ENCODE measurements at places on chromosomes 12 and 14.

- no peak for DNase-seq
Observed at GRCh38 chr12:26062566-26062965, 62.3 kb downstream of the BHLHE41 start.

DNA sequence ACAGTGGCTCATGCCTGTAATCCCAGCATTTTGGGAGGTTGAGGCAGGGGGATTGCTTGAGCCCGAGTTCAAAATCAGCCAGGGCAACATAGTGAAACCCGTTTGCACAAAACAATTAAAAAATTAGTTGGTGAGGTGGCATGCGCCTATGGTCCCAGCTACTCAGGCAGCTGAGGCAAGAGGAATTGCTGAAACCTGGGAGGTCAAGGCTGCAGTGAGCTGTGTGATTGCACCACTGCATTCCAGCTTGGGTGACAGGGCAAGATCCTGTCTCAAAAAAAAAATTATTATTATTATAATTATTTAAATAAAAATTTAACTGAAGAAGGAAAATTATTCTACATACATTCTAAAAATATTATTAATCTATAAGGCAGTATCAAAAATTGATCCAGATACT lies 164.1 kb downstream of the ITPR2 start:
- no peak for DNase-seq

DNA sequence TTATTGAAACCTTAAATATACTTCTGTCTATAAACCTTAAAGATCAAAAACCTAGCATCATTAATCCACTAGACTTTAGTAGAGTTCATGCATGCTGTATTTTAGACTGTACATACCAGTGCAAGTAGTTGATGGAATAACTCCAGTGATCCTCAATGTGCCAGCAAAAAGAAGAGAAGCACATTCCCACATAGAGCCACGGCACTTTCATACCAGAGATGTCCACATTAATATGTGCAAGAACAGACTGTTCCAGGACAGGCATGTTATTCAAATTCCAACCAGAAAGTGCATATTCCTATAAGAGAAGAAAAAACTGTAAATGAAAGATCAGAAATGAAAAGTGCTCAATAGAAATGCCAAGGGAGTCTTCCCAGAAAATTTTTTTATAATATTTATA lies 55.0 kb downstream of the KDM5A start:
- no peak for DNase-seq

DNA sequence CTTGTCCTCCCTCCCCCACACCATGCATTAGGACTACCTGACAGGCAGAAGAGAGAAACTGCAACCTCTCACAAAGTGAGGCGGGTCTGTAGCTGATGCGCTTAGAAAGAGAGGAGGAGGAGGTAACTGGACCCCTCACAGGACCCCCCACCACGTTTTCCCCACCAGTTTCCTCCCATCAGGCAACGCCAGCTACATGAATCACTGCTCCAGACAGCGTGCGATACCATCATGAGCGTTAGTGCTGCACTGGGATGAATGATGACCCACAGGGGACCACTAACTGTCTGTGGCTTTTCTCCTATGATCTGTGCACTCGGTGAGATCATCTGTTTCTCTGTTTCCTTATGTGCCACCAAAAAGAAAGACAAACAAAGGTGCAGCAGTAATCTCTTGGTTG lies 77.7 kb downstream of the KCNK10 start:
- DNase-seq, result no peak

DNA sequence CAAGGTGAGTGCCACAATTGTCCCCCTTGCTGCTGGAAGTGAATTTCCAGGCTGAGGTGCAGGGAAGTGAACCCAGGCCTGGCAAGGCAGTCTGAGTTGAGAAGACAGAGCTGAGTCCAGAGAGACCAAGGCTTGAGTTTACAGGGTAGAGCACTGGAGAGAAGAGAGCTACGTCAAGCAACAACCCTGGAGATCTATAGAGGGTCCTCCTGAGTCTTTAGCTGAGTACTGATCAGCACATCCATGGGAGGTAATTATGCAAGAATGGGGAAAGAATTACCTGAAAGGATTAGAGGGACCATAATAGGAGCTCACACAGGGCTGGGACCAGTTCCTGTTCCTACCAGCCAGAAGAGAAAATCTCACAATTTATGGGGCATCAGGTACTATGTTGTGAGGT lies 190.7 kb downstream of the NEDD1 start:
- DNase-seq, result no peak

DNA sequence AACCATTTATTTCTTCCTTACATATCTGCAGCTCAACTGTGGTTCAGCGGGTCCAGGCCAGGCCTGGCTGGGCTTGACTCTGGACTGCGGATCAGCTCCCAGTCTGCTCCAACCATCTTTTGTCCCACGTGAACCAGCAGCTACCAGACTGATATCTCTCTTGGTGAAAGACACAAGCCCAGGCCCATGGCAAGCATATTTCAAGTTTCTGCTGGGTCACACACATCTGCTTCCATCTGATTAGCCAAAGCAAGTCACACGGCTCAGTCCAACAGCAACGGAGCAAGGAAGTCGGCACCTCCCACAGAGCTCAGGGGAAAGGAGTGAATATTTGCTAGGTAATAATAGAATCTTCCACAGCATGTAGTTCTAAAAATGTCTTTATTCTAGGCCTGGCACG lies 24.7 kb upstream of the MARK3 start:
- DNase-seq, result no peak

DNA sequence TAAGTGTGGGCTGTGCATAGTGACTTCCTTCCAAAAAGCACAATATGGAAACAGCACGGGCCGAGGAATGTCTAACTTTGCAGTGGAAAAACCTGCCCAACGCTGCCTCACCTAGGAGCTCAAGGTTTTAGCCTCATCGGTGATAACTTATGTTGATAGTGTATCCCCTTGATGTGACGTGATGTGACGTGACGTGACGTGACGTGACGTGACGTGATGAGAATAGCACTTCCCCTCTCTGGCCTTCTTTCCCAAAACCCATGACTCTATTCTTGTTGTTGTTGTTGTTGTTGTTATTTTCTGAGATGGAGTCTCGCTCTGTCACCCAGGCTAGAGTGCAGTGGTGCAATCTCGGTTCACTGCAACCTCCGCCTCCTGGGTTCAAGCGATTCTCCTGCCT lies 64.5 kb downstream of the KCNK13 start:
- DNase-seq, result no peak
